T follicular helper cell (primary cell): ENCODE measurements at places on chromosomes 5 and 9.

- DNase-seq: no peak
These were observed 778.1 kb downstream of the TLR4 start for GRCh38 chr9:118482306-118482705.

GRCh38 chr5:89857790-89858189 lies 551.8 kb downstream of the CETN3 start:
- DNase-seq: no peak

DNA sequence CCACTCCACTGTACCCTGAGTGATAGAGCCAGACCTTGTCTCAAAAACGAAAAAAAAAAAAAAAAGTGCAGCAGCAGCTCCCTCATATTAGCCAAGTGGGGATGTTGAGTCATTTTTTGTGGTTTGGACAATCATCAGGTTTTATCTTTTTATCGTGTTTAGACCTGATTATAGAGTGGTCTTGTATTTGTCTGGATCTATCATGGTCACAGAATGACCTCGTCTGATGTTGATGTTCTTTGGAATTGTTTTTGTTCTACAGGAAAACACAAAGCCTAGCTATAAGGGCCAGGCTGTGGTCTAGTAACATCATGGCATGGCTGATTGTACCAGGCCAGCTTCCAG lies 1.6 kb upstream of the FBXW11 start:
- no peak for DNase-seq

GRCh38 chr5:144844086-144844485 lies 673.4 kb downstream of the KCTD16 start:
- no peak for DNase-seq

DNA sequence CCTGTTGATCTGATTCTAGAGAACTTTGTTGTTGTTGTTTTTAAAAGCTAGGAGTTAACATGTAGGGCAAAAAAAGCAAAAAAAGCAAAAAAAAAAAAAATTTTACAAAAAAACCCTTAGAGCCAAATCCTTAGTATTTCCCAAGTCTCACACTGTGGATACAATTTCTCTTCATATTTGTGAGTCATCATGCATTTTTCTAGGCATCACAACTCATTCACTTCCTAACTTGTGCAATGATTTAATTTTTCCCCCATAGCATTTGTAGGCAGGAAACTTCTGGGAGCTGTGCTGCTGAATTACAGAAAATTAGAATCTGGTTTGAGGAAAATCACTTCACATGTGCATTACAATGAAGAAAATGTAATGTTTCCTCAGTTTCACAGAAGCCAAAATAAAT lies 91.9 kb downstream of the MARCHF3 start:
- no peak for DNase-seq

GRCh38 chr5:88659529-88660263 lies 223.3 kb downstream of the MEF2C start:
- DNase-seq: no peak

- no peak for DNase-seq
These were observed 67.5 kb downstream of the SETX start for GRCh38 chr9:132287256-132287760.

DNA sequence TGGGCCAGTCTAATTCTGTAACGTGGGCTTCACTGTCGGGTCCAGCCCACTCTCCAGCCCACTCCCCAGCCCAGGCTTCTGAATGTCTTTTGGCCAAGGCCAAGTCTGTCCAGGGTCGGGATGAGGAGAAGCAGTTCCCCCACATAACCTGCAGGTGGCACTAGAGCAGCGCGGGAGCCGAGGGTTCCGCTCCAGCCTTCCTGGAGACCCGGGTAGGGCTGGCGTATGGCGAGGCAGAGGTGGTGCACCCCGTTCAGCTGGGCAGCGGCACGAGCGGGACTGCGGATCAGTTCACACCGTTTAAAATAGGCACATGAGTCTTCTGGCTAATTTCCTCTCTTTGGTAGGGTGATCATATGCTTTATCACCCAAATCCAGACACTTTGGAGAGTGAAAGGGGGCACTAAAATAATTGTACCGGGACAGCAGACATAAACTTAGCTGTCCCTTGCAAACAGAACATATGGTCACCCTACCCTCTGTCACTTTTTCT lies 185.9 kb downstream of the MSX2 start:
- peak; percentile 18 for DNase-seq

- no peak for DNase-seq
These were observed 8.7 kb downstream of the FAM193B start for GRCh38 chr5:177545487-177546257.

GRCh38 chr9:92295240-92295790 lies 1.8 kb upstream of the IARS1 start:
- no peak for DNase-seq

DNA sequence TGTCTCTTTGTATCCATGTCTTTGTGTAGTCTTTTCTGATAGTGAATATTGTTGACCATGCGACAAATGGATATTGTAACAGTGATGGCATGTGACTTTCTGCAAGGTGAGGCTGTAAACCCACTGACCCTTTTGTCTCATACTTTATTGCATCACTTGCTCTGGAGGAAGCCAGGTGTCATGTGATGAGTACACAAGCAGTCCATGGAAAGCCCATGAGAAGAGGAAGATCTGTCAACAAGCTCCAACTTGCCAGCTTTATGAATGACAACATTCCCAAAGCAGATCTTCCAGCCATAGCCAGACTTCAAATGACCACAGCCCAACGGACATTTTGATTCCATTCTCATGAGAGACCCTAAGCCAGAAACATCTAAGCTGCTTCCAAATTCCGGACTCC lies 450.1 kb upstream of the ACTBL2 start:
- no peak for DNase-seq

DNA sequence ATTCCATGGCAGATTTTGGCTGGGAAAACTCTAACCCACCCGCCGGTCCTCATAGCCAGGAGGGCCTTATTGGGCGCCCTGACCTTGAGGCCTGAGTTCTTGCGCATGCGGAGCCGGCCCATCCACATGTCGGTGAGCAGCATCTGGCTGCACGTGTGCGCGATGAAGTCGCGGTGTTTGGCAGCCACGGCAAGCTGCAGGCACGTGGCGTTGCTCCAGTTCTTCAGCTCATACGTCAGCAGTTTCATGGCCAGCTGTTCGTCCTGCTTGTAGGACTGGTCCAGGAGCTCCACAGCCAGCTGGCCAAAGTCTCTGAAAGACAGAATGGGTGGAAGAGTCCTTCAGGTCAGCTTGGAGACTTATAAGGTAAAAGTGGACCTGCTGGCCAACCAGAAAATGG lies 204.3 kb upstream of the KLF9 start:
- DNase-seq: no peak

GRCh38 chr5:32531885-32532520 lies 53.4 kb upstream of the SUB1 start:
- DNase-seq: peak; percentile 42

GRCh38 chr5:173327084-173327947 lies 898 bp downstream of the STC2 start:
- no peak for DNase-seq

- no peak for DNase-seq
These were observed 380.2 kb upstream of the ZNF462 start for GRCh38 chr9:106482733-106483132.

DNA sequence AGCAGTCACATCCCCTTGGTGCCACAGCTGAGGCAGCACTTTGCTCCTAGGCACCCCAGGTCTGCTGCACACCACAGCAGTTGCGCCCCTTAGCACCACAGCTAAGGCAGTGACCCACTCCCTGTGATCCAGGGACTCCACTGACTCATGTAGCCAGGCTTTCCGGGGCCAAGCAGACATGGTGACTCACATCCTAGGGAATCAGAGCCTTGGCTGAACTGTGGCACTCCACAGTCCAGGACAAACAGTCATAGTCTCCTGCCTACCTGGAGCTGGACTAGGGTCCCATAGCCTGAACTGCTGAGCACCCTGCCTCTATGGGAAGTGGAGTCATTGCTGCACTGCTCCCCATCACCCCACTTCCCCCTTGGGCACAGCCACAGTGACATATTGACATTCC lies 338.7 kb downstream of the NPR3 start:
- no peak for DNase-seq

DNA sequence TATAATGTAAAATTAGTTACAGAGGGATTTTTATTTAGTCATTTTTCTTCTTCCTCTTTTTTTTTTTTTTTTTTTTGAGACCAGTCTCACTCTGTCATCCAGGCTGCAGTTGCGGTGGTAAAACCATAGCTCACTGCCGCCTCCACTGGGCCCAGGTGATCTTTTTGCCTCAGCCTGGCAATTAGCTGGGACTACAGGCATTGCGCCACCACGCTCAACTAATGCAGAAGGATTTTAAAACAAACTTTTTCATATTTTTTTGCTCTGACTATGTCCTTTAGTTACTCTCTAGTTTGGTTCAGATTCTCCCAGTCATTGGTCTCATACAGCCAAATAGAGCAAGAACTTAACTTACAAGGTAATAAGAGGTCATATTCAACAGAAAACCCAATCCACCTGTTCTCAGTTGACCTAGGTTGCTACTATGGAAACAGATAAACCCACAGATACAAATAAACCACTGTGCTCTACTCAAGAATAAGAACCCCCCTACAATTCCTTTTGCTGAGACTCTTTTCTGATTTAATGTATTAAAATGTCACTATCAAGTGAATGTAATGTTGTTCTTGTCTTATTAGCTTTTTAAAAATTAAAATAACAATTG lies 50.1 kb upstream of the TTC39B start:
- peak; percentile 14 for DNase-seq

DNA sequence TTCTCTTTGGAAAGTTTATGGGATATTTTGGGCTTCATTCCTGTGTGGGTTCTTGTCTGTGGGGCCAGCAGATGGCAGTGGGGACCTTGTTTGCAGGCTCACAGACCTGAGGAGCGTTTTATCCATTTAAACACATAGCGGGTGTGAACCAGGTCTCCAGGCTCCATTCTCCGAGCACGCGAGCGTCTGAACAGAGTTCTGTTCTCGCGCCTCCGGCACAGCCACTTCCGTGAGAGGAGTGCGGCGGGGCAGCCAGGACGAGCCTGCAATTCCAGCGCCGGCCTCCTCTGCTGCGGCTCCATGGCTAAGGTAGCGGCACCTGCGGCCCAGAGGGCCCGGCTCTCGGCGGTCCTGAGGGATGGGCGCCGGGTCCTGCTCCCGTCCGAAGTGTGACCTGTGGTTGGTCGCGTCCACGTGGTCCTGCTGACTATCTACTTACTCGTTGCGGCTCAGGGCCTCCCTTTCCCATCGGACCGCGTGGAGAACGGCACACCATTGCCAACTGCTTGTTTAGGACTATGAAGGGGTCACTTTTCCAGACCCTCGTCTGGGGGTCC lies 7.3 kb downstream of the NRARP start:
- no peak for DNase-seq

DNA sequence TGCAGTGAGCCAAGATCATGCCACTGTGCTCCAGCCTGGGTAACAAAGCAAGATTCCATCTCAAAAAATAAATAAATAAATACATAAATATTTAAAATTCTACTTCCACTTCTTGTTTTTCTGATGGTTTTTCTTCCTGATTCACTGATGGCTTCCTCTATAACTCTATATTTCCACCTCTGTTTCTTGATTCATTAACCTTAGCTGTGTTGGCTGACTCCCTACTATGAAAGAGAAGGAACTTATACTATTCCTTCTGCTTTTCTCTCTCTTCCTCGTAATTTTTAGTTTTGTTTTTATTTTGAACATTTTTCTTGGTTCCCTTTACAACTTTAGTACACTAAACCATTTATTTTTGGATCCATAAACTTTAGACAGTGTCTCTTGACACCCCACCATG lies 103.5 kb downstream of the MAMDC2 start:
- DNase-seq: no peak

GRCh38 chr5:98938464-98938863 lies 9.7 kb upstream of the CHD1 start:
- no peak for DNase-seq

- DNase-seq: no peak
These were observed 55.4 kb downstream of the LHX2 start for GRCh38 chr9:124066783-124067577.

- no peak for DNase-seq
These were observed 34.2 kb downstream of the MARCHF6 start for GRCh38 chr5:10387690-10388089.

DNA sequence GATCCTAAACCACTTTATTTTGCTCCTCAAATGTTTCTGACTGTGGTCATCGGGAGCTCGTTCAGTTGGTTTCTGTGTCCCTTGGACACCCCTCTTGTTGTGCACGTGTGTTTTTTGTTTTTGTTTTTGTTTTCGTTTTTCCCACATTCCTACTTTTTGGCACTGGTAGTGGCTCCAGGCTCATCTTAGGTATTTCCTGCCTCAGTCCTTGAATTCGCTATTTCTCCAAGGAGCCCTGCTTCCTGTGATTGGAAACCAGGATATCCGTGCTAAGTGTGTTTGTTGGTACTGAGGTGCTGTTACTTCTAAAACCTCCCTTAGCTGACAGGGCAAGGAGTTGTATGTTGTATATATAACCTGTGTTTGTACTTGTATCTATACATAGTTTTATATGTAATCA lies 5.9 kb downstream of the HMCN2 start:
- DNase-seq: no peak

DNA sequence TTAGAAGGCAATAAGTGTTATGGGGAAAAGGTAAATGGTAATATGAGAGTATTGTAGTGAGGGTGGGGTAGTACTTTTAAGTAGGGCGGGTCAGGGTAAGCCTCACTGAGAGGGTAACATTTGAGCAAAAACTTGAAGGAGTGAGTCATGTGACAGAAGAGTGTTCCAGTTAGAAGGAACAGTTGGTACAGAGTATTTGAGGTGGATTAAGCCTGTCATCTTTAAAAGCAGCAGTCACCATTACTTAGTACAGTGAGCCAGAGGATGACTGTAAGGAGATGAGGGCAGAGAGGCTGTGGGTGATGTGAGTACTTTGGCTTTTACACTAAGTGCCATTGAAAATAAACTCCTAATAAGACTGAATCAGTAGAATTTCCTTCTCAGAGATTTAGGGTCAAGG lies 54.8 kb downstream of the UBAP1 start:
- no peak for DNase-seq

DNA sequence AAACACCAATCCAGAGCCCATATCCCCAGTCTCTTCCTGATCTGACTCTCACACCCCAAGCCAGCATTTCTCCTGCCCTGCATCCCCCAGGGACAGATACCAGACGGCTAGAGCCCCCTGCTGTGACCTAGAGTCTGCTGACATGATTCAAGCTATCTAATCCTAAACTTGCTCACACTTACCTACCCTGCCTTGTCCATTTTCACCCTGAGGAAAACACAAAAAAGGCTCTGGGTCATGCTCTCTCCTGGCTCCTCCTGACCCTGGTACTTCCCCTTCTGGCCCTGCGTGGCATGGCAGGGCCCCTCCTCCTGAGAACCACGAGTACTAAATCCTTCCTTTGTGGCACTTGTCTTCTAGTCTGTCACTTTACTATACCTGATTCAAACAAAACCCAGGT lies 2.8 kb upstream of the ARRDC1 start:
- no peak for DNase-seq

GRCh38 chr5:103573411-103573810 lies 10.8 kb upstream of the NUDT12 start:
- DNase-seq: no peak

DNA sequence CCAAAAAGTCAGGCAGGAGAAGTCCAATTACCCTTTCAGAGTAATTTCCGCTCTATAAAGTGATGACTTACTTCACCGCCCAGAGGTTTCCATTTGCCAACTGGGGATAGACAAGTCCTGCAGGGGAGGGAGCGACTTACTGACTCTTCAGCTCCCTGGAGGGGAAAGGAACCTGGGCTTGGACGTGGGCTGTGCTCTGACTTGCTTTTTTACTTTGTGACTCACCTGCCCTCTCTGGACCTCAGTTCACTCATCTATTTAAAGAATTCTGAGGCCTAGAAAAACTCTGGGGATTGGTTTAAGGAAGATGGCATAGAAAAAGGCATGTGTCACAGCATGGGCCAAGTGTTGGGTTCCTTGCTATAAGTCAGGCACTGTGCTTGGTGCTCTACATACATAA lies 180.4 kb upstream of the TRIM32 start:
- DNase-seq: no peak

- DNase-seq: no peak
These were observed 82.8 kb downstream of the SLIT3 start for GRCh38 chr5:169218176-169218575.
